NCI-H187 treated with DMSO at 0.1 percent for 48 hours (cell line): ENCODE measurements at places on chromosomes 6 and 20.

GRCh38 chr6:13515912-13516311 is 28.5 kb upstream of the GFOD1 start:
- no peak for DNase-seq

DNA sequence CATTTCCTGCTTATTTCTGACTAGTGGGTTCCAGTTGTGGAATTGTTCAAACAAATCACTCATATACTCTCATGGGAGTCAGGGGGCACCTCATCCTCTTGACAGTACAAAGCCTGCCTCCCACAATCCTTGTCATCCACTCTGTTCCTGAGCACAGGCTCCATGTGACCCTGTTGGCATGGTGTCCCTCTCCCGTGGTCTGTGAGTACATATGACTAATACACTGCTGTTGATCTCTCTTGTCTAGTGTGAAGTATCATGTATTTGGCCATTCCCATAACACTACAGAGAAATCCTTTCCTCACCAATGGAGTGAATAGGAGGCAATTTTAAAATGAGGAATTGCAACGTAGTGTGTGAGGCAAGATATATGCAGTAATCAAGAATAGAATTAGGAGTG is 185.3 kb downstream of the OGFRL1 start:
- no peak for DNase-seq

GRCh38 chr6:54238396-54238795 is 69.8 kb upstream of the TINAG start:
- no peak for DNase-seq

- DNase-seq = no peak
Measured at GRCh38 chr6:37251211-37251780, 6.3 kb upstream of the TBC1D22B start.

GRCh38 chr20:55166063-55166462 is 690.7 kb downstream of the DOK5 start:
- DNase-seq = no peak

GRCh38 chr6:169841251-169841650 is 89.8 kb downstream of the ERMARD start:
- no peak for DNase-seq

DNA sequence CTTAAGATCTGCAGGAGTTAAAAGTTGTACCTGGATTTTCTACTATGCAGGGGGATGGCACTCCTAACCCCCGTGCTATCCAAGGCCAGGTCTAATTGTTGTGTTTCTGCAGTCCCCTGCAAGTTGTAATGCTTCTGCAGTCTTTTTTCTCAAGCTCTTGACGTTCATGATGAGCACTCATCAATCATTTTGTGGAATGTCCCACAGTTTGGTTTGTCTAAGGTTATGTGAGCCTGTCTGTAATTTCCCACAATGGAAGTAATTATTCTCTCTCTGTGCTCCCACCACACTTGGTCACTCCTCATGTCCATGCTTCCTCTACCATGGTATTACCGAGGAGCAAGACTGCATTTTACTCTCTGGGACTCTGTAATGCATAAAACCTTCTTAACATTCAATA is 107.6 kb upstream of the SSTR4 start:
- DNase-seq = no peak

DNA sequence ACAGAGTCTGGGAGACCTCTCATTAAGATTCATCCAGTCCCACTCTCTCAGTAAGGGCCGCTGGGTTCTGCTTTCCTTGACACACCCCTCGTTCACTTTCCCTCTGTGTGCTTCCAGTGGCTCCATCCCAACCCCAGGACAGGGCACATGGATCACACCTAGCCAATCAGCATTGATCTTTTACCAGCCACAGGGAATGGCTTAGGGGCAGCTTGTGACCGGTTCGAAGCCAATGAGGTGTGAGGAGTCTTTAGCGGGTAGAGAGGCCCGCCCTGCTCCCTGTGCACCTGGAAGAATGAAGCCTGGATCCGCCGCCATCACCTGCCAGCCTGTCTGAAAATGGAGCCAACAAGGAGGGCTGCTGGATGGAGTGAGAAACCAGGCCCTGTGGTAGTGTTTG is 35.2 kb upstream of the OVOL2 start:
- DNase-seq = no peak

DNA sequence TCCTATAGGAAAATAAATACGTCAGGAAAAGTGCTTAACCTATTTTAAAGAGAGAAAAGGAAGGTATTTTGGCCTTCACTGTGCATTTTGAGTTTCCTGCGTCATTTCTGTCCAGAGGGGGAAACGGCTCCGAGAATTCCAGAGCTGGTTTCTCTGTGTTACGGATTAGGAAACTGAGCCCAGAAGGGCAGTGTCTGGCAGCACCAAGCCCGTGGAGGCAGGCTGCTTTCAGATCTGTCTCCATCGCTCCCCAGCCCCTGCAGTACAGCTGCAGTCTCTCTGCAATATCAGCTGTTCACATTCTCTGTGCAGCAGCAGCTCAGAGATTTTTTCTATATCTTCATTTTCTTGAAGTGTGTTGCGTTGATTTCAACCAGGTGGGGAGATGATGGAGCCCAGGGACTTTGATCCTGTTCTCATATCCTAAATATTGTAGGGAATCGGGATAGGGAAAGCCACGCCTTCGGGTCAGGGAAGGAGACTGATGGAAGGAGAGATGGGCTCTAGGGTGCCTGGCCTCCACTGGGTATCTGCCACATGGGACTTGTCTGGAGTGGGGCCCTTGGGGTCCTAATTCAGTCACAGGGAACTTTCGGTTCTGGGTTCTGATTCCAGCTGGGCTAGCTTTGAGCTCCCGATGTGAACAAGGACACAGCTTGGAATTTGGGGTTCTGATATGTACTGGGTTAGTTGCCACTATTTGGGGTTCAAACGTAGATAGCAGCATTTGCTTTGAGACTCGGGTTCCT is 2.8 kb downstream of the ANKRD60 start:
- no peak for DNase-seq

- no peak for DNase-seq
Measured at GRCh38 chr20:63228806-63229205, 6.9 kb upstream of the BIRC7 start.

- DNase-seq = no peak
Measured at GRCh38 chr20:49583669-49584417, 15.9 kb upstream of the PTGIS start.

GRCh38 chr20:49798718-49799117 is 13.9 kb upstream of the SLC9A8 start:
- no peak for DNase-seq

GRCh38 chr6:154606457-154606856 is 96.0 kb upstream of the CNKSR3 start:
- DNase-seq = no peak

DNA sequence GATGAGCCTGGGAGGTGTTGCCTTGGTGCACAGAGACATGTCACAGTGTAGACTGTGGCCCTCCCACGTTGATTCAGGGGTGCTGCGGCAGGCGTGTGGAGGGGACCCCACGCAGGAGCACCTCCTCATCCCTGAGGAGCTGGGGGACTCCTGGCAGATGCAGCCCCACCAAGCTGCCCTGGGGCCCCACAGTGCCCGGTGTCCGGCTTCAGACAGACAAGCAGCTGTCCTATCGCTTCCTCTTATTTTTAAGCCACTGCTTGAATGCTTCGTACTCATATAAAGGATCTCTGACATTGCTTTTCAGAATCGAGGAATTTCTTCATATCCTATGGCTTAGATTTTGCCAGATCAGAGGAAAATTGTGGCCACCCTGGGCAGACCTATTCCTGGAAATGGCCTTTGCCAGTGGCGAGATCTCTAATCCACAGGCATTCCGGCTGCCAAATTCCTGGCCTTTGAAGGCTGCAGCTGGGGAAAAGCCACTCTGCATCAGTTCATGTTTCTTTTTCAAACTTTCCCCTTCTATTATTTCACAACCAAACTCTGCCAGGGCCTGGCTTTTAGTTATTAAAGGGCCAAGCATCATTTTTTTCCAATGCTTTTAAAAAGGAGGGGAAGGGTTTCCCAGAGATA is 337.0 kb downstream of the THBS2 start:
- DNase-seq = no peak

DNA sequence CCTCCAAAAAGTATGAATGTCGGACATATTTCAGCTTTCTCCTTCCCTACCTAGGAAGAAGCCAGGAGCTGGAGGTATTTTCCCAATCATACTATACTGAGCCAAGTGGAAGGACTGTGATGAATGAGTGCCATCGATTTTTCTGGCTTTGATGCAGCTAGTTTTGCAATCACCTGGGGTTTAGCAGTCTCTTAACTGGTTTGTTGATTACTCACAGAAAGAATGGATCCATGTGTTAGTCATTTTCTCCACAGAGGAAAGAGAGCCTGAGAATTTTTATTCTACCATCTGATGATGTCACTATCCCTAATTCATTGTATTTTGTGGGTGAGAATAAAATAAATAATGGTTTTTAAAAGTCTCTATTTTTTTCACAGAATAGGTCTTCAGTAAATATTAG is 282.9 kb upstream of the RNF217 start:
- no peak for DNase-seq

GRCh38 chr6:134145786-134146185 is 93.4 kb upstream of the SLC2A12 start:
- no peak for DNase-seq

DNA sequence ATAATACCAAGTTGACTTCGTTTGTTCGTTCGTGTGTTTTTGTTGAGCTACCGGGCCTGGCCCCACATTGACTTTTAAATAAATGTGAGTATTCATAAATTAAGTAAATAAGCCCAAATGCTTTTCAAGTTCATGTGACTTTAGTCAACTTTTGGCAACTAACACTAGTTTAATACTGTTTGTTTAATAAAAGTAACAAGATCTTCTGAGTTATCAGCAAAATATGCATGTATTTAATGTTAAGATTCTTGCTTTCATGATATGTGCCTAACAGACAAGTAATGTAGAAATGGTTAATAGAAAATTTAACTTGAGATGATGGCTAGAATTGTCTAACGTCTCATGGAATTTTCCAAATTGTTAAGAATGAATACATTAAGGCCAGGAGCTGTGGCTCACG is 38.7 kb upstream of the ECI2 start:
- DNase-seq = no peak

DNA sequence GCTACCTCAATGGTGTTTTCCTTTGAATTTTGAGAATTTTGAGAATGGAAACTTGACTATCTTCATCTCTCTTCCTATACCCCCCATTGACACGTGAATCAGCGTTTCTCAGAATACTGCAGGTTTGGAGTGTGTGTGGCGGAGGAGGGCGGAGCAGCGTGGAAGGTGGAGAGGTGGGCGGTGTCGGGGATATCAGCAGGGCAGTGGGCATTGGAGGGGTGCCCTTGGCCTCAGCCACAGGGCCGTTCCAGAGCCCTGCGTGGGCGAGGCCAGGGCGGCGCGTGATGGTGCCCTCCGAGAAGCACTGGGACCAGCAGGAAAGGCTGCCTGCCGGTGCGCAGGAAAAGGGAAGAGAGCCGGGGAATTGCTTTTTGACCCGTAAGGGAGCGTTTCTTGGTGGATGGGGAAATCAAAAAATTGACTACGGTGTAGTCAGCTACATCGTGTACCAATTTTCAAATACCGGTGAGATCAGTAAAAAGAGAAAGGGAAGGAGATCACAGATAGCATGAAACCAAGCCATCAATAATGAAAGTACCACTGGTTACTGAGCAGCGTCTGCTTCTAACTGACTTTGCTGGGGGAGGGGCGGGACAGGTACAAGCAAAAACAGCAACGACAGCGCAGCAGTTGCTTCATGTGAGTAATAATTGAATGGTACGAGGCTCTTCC is 82.7 kb upstream of the DUSP22 start:
- DNase-seq = no peak

GRCh38 chr6:138401960-138402837 is 1.8 kb upstream of the HEBP2 start:
- DNase-seq = no peak

DNA sequence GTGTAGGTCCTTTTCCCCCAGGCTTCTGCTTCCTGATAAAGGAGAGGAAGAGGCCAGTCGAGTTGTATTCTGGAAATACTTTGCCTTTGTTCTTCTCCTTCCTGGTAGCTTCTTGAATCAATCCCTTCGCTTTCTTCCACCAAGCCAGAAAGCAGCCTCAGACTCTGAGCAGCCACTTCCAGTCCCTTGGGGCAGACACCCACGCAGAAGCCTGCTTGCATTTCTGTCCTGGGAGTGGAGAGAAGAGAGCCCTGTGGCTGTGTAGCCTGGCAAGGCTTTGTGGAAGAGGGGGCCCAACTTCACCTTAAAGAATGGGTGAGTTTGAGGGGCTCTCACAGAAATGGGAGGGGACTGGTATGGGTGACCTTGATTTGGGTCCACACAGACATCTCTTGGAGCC is 211.0 kb upstream of the SSTR4 start:
- no peak for DNase-seq

GRCh38 chr6:148147463-148147830 is 195.2 kb upstream of the SASH1 start:
- DNase-seq = no peak

- DNase-seq = no peak
Measured at GRCh38 chr20:58629215-58629580, 21.9 kb upstream of the STX16 start.

- DNase-seq = no peak
Measured at GRCh38 chr6:7904654-7905319, 5.8 kb downstream of the TXNDC5 start.

DNA sequence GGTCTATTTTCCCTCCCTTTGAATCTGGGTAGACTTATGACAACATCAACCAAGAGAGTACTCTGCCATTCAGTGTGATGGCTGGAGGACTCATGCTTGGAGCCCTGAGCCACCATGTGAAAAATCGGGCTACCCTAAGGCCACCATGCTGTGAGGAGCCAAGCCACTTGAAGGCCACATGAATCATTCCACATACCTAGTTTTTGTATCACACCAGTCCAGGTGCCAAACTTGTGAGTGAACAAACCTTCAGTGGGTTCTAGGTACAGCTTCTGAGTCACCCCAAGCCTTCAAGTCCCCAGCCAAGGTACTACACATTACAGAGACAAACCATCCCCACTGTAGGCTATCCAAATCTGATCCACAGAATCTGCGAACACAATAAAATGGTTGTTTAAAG is 37.4 kb upstream of the E2F3 start:
- no peak for DNase-seq

DNA sequence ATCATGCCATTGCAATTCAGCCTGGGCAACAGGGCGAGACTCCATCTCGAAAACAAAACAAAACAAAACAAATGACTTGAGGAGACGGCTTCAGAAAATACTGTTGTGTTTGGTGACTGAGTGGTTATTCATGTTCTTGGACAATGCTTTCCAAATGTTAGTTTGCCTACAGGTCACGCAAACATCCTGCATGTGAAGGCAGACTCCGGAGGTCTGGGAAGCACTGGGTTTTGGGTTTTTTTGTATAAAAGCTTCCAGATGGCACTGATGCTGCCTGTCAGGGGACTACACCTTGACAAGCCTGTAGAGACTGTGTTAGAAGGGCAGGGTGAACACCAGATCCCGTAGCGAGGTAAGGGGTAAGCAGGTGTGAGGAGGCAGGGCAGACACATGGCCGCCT is 81.7 kb downstream of the THBS2 start:
- no peak for DNase-seq

- DNase-seq = no peak
Measured at GRCh38 chr6:155026022-155026705, 31.0 kb downstream of the TIAM2 start.

GRCh38 chr20:58995461-58996225 is 11.4 kb downstream of the CTSZ start:
- no peak for DNase-seq

GRCh38 chr6:19052219-19052618 is 665.1 kb downstream of the RNF144B start:
- DNase-seq = no peak

- DNase-seq = no peak
Measured at GRCh38 chr20:52616629-52617028, 355.5 kb upstream of the TSHZ2 start.
